AG09309 (cell line): ENCODE measurements at places on chromosomes 3 and 15.

GRCh38 chr15:67068710-67069400 is 3.5 kb downstream of the SMAD3 start:
- DNase-seq: no peak

DNA sequence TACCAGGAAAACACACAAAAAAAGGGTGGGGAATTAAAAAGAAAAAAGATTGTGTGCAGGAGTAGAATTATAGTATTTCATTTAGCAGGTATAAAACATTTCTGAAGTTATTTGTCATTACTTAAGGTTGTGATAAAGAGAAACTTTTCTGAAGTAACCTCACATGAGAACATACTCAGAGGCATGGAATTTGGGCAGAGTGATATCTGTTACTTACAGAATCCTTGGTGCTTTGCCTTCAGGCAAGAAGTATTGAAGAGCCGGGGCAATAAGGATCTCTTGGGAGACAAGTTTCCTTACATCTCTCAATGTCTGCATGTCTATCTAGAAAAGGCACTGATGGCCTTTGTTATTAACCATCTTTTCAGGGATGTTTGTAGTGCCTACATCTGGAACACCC is 179.7 kb upstream of the ROBO1 start:
- no peak for DNase-seq

GRCh38 chr3:45210308-45211041 is 15.6 kb downstream of the TMEM158 start:
- peak; percentile 66 for DNase-seq

GRCh38 chr3:141380279-141380678 is 12.0 kb downstream of the ZBTB38 start:
- no peak for DNase-seq

GRCh38 chr15:84766461-84767035 is 18.2 kb downstream of the ZNF592 start:
- peak; percentile 83 for DNase-seq

DNA sequence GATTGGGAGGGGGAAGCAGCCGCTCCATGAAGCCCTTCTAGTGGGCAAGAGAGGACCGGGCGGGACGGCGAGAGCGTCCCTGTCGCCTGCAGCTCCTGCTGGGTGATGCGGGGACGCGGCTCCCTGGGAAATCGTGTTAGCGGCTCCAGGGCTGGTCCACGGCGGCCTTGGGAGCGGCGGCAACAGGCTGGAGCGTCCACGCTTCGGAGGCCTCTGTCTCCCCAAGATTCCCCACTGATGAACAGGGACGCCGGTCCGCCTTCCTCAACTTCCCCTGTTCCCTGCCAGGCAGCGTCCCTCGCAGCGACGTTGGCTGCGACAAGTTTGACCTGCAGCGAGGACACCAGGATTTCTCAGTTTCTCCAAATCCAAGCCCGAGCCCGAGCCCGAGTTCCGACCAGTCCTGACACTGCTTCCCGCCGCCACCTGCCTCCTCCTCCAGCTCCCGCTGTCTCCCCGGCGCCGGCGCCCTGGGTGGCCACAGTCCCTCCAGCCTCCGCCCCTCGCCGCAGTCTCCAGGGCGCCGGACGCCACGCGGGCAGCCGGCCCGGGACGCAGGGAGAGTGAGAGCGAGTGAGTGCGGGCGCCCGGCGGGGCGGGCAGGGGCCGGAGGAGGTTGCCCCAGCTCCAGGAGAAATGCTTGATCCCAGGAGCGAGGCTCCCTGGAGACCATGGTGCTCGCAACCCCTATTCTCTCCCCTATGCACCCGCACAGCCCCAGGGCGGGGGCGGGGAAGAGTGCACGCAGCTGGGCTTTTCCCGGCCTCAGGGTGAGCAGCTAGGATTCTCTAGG is 78.1 kb upstream of the RNF7 start:
- DNase-seq: no peak

GRCh38 chr3:120198305-120198878 is 86.6 kb downstream of the GPR156 start:
- DNase-seq: no peak

DNA sequence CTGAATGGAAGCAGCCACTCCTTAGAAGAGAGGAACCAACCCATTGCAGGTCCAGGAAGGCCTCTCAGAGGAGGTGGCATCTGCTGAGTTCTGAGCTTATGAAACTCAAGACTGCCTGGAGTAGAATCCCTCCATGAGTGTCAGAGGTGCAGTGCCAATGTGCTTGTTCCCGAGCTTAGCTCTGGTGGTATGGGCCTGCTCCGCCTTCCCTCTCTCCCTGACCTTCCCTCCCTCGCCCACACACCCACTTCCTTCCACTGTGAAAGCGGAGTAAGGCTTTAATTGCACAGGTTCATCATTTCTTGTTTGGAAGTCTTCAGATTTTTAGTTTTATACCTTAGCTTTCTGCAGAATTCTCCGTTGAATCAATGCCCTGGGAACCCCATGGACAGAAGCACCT is 208.0 kb upstream of the BHLHE40 start:
- no peak for DNase-seq

DNA sequence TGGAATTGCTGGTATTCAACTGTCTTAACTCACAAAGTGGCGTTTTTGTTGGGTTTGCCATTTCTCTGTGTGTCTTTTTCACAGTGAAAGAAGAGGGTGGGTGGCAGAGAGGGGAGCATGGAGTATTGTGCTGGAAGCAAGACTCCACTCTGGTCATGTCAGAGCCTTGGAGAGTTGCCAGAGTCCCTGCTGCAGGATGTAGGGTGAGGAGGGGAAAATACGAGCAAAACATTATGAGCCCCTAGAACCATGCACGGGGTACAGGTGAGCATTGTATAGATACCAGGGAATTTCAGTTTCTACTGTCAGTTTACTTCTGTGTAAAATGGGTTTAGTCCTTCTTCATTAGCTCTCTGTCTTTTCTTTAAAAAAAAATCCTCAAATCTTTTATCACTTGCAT is 249.9 kb downstream of the CACNA2D3 start:
- DNase-seq: no peak

- DNase-seq: no peak
These were observed 179.4 kb downstream of the GBE1 start for GRCh38 chr3:81581966-81582599.

GRCh38 chr3:117550766-117551165 is 841.2 kb downstream of the TUSC7 start:
- DNase-seq: no peak

GRCh38 chr3:16846373-16847080 is 38.2 kb upstream of the PLCL2 start:
- no peak for DNase-seq

- no peak for DNase-seq
These were observed 31.3 kb downstream of the TFRC start for GRCh38 chr3:196050597-196050996.

DNA sequence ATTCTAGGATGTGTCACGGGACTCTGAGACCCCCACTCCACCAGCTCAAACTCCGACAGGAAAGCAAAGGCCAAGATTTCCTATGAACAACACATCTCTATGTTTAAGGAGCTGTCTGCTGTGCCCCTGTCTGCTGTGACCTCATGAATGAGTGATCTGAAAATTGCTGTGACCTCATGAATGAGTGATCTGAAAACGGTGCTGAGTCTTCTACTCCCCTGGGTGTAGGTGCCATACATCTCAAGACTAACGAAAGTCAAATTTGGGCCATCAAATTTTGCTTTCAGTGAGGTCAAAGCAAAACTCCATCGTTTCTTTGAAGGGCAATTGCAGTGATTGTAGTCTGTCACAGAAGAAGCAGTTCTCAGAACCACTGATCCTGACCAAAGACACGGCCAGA is 24.4 kb downstream of the IL5RA start:
- DNase-seq: no peak

DNA sequence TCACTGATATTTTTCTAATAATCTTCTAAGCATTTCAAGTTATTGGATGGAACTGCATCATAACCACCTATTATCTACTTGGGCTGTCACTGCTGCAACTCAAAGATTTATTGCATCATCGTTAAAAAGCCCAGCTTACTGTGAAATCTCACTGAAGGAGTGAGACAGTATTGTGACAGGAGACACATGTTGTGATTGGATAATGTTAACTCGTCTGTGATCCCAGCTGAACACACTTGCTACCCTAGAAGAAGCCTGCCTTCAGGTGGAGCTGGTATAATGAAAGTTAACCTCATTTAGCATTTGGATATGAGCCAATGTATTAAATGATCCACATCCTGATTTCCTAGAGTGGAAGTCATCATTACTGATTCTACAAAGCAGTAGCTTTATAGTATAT is 138.1 kb downstream of the MAP2K5 start:
- peak; percentile 4 for DNase-seq

- DNase-seq: no peak
These were observed 956.7 kb downstream of the TUSC7 start for GRCh38 chr3:117666325-117666724.

DNA sequence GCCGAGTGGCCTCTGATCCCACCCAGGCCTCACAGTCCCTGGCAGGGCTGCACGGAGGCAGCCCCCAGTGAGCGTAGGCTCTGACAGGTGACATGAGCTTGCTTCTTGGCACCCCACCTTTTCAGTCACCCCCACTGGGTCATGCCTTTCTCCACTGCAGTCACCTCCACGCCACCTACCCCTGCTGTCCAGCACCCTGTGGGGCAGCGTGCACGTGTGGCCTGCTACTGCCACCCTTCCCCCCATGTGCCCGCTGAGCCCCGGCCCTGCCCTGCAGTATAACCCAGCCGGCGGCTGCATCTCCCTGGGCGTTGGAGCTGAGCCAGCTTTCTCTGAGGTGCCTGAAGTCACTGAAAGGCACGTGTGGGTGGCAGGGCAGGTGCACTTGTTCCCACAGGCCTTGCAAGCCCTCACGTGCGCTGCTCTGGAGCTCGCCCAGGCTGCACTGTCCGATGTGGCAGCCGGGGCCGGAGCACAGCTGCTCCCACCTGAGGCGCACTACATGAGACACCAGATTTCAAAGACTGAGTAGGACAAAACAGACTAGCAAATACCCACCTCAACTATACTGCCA is 65.6 kb downstream of the NIPA2 start:
- no peak for DNase-seq

- no peak for DNase-seq
These were observed 6.3 kb upstream of the CDC25A start for GRCh38 chr3:48194446-48195071.

- no peak for DNase-seq
These were observed 1.7 kb downstream of the TMEM89 start for GRCh38 chr3:48619541-48620524.

GRCh38 chr15:49287481-49287880 is 117.4 kb downstream of the GALK2 start:
- DNase-seq: no peak

DNA sequence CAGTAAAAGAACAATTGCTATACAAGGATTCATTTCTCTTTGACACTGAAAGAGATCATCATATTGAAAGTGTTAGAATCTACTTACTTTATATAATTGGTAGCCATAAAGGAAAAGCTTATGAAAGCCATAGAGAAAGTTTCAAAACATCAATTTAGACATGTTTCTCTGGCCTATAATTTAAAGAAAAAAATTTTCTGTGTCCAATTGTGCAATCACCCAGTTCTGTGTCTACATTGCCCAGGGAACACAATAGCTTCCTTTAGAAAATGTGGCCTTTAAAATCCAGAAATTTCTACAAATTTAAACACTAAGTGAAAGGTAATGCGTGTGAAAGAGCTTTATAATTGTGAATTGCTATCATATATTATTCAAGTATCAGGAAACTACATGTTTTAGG is 259.2 kb downstream of the GBE1 start:
- DNase-seq: no peak

DNA sequence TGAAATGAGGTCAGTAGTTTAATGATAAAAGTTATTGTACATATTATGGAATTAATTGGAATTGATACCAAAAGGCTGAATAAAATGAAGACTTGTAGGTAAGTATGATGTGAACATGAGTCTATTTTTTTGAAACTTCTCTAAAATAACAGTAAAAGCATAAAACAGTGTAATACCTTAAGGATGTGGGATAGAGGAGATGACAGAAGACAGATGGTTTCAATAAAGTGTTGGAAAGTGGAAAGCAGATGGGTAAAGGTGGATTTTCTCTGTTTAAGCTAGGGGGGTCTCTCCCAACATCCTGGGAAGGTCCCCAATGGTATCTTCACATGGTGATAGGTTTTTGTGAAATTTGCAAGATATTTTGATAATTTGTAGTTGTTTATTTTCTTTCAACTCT is 41.6 kb downstream of the GMPS start:
- DNase-seq: no peak

DNA sequence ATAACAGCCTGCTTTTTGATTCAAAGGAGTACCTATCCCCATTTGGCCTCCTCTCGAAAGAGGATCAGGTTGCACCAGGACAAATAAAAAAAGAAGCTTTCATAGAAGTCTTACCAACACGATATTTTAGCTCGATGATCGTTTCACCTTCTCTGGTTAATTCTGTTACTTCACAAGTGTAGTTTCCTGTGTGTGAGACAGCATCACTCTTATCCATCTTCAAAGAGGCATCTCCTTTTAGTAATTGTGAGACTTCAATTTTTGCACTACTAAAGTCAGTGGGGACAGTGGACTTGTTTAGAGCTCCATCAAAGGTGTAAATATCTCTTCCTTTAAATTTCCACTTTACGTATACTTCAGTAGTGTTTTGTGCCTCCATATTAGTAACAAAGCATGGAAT is 11.0 kb downstream of the CD47 start:
- DNase-seq: no peak

DNA sequence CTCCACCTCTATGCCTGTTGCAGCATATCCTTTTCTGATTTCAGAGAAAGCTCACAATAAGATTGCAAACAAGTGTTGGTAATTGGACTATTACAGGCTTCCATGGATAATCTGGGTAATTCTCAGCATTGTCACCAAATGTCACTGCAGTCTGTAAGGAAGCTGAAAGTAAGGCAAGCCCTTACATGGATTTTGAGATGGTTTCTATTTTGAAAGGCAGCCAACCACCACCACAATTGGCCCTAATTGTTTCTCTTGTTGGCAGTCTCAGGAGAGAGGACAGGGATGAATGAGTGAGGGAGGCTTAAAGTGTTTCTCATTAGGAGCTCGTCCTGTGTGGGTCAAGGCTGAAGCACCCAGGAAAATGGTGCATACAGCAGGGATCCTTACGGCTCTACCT is 879.9 kb downstream of the TUSC7 start:
- DNase-seq: no peak

DNA sequence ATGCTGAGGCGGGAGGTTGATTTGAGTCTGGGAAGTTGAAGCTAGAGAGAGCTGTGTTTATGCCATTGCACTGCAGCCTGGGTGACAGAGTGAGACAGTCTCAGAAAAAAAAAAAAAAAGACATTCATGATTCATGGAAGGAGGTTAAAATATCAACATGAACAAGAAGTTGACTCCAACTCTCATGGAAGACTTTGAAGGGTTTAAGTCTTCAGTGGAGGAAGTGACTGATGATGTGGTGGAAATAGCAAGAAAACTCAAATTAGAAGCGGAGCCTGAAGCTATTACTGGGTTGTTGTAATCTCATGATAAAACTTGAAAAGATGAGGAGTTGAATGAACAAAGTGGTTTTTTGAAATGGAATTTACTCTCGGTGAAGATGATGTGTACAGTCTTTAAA is 491.8 kb downstream of the SQOR start:
- peak; percentile 32 for DNase-seq

DNA sequence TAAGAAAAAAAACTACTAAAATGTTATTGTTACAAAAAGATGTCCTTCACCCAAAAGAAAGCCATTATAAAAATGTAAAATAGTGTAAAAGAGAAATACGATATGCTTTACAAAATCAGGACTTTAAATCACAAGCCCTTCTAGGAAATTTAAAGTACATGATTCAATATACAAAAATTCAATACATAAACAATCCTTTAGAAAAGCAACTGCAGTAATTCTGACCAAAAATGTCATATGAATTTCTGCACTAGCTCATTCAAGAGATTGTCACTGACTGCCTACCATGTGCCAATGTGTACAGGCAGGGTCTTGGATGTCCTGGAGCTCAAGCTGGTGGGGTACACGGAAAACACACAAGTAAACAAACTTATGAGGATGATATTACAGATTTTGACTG is 2.5 kb downstream of the MORC1 start:
- DNase-seq: no peak

- DNase-seq: no peak
These were observed 45.1 kb downstream of the PTPN23 start for GRCh38 chr3:47425959-47426358.
